ENCODE measurements at places on chromosomes 5 and 9.

DNA sequence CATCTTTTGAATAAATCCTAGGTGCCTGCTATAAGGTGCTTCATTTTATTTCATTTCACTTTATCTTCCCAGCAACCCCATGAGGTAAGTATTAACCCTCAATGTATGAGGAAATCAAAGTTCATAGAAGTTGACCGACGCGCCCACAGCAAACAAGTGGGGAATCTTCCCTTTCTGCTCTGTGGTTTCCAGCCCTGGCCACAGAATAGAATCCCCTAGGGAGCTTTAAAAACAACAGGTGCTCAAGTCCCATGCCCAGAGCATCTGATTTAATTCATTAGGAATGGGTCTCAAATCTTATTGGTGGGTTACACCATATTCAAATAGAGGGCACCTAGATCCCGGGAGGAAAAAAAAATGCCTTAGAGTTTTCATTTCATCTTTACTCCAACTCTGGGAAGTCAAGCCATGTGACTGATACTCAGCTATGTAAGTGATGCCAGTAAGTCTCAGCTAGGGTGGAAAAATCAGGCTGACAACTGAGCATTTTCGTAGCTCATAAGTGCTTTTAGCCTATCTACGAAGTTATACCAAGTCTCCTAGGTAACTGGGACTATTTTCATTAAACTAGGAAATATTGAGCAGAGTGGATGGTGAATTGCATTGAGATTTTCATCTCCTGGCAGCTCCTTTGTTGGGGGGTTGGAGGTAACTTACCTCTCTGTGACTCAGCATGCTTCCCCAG lies 353.4 kb upstream of the SLC30A5 start:
- DNase-seq = no peak

DNA sequence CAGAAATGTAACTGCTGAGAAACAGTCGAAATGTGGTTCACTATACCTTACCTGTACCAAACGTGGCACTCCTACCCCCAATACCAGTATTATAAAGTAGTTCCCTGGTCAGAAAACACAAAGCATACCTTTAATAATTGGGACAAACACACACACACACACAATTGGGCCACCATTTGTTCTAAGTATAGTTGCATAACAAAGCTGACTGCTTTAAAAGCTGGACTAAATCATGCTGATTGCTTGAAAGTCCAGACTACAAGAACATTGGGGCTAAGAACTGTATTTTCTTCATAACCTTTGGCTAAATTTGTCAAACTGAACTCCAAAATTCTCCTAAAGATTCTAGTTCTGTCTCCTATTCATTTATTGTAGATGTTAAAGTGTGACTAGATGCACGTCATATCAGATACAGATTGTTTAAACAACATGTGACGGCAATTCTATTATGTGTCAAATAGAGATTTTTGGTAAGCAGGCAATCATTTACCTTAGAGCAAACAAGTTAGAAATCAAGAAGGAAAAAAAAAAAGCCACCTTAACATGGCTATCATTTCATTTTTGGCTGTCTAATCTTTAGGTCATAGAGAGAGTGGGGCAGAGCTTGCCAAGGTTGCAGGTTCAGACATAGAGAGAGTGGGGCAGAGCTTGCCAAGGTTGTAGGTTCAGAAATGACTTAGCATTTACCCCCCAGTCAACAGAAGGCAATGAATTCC lies 265.1 kb downstream of the ARL15 start:
- no peak for DNase-seq

GRCh38 chr9:93459432-93459847 lies 6.1 kb upstream of the FAM120AOS start:
- no peak for DNase-seq

DNA sequence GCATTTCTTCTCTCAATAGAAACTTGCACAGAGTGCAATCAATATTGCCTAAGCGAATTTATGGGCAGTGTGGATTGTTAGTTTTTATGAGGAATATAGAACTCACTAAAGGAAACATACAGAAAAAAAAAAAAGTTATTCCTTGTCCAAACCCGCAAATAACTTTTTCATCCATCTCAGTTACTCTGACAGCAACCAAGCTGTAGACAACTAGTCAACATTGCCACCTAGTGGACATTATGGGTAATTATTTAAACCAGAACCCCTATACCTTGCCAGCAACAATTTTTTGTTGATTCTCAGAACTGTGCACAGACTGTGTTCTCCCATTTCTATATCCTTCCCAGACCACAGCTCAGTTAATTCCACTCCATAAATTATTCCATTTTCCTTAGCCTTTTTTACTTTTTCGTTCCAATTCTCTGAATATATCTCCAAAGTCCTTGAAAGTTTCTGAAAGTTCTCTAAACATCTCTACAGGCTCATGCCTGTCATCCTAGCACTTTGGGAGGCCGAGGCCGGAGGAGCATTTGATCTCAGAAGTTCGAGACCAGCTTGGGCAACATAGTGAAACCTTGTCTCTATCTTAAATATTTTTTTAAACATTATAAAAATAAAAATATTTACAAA lies 2.6 kb upstream of the AFAP1L1 start:
- DNase-seq = no peak

DNA sequence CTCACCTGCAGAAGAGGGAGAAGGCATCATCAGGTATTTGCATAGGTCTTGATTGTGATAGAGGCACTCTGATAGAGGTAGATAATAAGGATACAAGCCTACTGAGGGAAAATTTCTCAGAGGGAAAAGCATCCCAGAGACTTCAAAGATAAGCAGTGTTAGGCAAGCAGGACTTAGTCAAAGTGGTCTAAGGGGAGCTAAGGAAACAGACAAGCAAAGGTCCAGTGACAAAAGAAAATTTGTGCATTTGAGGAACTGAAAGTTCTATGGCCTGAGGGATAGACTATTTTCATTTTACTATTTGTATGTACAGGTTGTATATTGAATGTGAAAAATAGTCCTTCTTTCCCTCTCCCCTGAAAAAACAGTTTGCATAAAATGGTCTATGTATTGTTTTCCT lies 27.4 kb downstream of the OXCT1 start:
- no peak for DNase-seq

GRCh38 chr9:89678396-89679015 lies 73.7 kb downstream of the GADD45G start:
- no peak for DNase-seq

GRCh38 chr9:83188277-83188676 lies 125.3 kb upstream of the RASEF start:
- no peak for DNase-seq

GRCh38 chr9:127905004-127905728 lies 5.8 kb upstream of the ST6GALNAC6 start:
- no peak for DNase-seq
